ENCODE measurements at places on chromosomes 7 and 10.
A peak's percentile ranks its signal among the peaks of the same experiment; 100 is the strongest.

GRCh38 chr10:48457949-48458661, 146.8 kb downstream of the ARHGAP22 start:
- DNase-seq, result no peak

DNA sequence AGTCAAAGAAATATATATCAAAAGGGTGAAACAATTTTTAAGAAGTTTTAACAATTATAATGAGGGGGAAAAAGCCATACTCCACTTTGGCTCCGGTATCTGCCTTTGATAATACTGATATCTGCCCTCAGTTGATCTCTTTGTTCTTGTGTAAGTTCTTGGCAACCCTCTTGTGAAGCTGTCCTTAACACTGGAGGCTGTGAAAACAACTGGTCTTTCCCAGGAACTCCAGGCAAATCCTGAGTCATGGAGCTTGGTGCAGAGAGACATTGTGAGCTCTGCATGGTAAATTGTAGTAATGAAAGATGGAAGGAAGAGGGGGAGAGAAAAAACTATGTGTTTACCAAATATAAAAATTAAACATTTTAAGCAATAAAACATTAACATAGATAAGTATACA, 11.9 kb upstream of the ERVW-1 start:
- DNase-seq, result no peak

DNA sequence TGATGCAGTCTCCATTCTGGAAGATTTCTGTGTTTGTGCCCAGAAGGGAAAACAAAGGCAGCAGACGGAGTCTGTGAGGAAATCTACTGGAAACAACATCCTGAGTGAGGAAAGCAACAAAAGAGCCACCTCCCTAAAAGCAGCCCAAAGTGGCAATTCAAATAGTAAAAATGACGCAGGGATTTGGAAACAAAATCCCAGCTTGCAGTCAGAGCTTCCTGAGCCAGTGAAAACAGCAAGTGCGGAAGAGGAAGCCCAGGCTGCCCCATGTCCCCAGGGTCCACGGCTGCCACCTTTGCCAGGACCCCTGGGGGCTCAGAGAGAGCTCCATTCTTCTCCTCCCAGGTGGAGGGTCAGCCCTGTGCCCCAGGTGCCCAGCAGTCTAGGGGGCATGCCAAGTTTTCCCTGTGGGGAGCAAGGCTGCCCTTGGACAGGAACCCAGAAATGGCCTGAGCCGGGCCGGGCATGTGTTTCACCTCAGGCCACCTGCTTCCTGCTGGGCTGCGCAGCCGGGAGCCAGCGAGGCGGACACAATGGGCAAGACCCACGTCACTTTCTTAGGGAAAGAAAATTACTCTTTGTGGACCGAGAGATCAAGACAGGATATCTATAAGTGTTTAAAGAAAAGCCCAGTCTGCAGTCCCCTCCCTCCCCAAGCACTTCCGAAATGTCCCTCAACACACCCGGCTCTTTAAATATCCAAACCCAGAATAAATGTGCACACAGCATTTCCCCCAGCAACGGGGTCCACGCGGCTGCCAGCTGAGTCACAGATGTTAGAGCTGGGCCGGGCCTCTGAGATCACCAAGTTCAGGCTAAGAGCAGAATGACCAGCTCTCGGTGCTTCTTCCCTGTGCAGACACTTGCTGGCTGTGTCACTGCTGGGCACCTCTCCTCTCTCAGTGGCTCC, 231.1 kb downstream of the ARHGAP12 start:
- DNase-seq, result peak; percentile 73

GRCh38 chr10:29736366-29737073, 101.7 kb upstream of the SVIL start:
- DNase-seq, result no peak

DNA sequence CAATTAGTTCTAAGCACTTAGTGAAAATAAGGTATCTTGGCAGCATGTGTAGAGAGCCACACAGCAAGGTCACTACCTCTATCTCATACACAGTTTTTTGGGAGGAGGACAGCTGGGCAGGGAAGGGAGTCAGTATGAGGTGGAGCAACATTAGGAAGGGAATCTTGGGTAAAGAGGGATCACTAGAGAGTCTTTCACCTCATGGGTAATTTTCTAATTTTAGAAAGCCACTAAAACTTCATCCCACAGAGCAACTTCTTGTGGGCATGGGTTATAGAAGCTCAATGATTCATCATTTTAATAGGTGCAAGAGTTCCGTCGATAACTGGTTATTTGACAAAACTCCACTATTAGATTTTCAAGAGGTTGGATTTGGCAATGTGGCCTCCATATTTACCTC, 2.5 kb downstream of the NRAP start:
- DNase-seq, result no peak

- DNase-seq, result no peak
These were observed 56.2 kb upstream of the SMNDC1 start for GRCh38 chr10:110360857-110361474.

- DNase-seq, result peak; percentile 74
These were observed 12.9 kb upstream of the DENND2A start for GRCh38 chr7:140653319-140654108.

- DNase-seq, result no peak
These were observed 34.4 kb upstream of the ZMIZ1 start for GRCh38 chr10:79034271-79034876.

DNA sequence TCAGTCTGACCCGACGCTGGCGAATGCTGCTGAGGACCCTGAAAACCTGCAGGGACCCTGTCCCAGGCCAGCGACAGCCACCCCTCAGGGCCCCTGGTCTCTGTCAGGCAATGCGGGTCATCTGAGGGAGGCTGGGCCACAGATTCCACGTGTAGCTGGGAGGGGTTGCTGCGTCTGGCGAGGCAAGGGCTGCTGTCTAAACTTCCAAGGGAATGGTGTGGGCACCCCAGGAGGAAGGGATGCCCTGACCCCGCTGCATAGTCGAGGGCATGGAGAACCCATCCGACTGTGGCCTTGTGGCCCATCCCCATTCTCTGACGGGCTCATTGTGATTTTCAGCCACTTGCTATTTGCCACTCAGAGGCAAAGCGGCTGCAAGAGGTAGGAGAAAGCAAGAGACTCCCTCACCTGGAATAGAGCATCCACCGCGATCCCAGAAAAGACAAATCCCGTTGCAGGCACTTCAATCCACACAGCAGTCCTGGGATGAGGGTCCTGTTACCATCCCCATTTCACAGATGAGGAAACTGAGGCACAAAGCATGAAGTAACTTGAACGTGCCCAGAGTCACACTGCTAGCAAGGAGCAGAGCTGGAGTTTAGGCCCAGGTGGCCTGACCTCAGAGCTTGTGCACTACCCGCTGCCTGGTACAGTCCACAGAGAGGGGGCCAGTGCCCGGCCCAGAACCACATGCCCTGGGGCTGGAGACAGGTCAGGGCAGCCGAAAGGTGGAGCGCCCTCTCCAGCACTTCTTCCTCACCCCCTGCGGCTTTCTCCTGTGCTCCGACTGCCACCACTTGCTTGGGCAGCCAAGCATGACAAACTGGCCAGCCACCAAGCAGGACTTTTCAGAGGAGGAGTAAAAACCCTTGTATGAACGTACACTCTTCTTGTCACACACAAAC, 163.8 kb upstream of the KLF14 start:
- no peak for DNase-seq

DNA sequence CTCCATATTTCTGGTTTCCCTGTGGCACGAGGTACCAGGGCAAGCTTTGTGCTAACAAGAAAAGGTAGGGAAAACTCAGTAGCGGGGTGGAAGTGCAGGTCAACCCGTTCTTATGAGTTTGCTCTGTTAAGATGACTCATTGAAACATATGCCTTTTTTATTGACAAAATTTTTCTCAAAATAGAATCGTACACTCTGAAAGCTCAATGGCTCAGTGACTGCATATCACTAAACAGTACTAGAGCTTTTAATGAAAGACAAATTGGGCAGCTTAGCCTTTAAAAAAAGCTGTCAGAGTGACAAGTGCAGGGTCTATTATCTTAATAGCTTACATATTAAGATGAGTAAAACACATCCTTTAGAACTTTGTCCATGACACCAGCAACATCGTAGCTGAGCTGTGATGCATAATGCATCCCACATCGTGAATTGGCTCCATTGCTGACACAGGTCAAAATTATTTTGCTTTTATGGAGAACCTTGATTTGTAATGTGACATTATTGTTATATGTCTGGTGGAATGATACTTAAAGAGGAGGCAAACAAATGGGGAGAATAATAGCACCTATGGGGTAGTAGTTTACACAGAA, 264.4 kb downstream of the ETV1 start:
- DNase-seq, result no peak

- DNase-seq, result no peak
These were observed 49.4 kb downstream of the FAM171A1 start for GRCh38 chr10:15321431-15322341.

GRCh38 chr7:117769085-117769484, 104.2 kb downstream of the CTTNBP2 start:
- no peak for DNase-seq

GRCh38 chr10:35928748-35929147, 286.7 kb upstream of the FZD8 start:
- DNase-seq, result no peak

DNA sequence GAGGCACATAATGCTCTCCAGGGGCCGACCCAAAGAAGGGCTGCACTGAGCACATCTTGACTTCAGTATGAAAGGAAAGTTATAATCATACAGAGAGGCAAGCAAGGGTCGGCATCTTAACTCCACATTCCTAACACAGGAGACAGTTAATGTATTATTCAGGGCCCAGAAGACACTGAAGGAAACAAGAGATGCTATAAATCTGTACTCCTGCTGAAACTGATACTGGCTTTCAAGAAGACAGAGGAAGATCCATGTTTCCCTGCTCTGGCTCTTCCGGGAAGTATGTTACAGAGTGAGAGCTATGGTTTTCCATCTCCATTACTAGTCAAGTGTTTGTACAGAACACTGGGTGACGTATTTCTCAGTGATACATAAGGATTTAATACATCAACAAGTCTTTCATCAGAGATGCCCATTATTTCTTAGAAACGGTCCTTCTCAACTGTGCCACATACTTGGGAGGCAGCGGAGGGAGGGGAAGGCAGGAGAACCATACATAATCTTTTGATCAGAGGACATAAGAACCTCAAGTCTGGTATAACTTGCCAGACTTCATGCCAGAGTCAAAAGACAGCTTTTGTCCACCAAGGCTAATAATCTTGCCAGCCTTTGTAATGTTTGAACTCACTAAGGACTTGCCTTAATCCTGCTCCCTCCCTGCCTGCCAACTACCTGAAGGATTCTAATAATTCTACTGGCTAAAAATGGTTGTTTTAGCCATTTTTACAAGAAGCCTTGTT, 58.1 kb downstream of the ENO4 start:
- DNase-seq, result no peak
